Panc1 (cell line): ENCODE measurements at places on chromosomes 13 and 19.

DNA sequence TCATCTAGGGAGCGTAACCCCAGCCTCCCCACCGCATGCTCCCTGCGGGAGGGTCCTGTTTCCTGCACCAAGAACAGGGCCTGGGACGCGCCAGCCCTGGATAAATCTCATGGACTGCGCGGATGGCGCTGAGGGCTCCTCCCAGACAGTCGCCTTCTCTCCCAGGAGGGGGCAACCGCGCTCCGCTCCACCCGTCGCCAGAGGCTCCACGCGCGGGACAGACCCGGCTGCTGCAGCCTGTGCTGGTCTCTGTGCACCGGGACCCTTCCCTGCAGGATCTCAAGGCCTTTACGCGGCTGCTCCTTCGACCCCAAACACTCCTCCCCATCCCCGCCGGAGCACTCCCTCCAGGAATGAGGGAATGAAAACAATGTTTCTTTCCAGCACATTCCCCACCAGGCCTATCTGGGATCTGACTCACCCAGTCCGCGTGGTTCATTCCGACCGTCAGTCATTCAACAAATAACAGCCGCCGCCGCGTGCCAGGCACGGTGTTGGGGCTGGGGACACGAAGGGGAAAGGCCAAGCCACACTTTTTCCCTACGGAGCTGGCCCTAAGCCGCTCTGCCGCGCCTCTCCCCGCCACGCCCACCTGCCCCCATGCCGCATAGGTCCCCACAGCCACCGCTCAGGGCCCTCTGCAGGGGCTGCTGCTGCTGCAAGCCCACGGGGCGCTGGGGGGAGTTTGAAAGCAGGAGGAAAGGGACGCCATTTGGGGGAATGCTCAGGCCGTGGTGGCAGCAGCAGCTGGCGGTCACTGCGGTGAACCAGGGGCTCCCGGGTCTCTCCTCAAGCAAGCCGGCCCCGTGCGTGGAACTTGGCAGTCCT lies 6.0 kb downstream of the PNMA8B start:
- no peak for DNase-seq

GRCh38 chr19:48872182-48872883 lies at the start of gene PPP1R15A:
Gene PPP1R15A (plus strand): TSS chr19:48872421. CDS start chr19:48873234, 813 bp downstream.
- DNase-seq: peak; percentile 93

DNA sequence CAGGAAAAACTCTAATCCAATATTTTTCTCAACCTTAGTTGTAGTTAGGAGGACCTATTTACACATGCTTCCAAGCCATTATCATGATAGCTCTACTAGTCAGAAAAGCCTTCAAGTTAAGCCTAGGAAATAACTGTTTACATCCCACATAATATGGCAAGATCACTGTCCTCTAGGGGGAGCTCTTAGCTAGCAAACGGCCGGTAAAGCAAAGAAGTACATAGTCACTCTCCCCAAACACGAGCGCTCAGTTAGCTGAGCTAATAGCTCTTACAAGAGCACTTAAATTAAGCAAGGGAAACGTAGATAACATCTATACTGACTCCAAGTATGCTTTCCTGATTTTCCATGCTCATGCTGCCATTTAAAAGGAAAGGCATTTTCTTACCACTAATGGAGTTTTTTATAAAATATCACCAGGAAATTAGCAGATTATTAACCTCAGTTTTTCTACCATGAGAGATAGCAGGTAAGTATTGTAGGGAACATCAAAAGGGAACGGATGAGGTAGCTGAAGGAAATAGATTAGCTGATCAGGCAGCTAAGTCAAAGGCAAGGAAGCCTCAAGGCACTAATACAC lies 100.6 kb upstream of the PABPC3 start:
- no peak for DNase-seq

GRCh38 chr19:10712754-10713153 lies 5.1 kb upstream of the DNM2 start:
- DNase-seq: no peak

GRCh38 chr19:15091918-15092753 lies 10.1 kb downstream of the OR1I1 start:
- DNase-seq: no peak

GRCh38 chr13:85266771-85267170 lies 532.4 kb downstream of the SLITRK6 start:
- no peak for DNase-seq

- DNase-seq: no peak
These were observed 1.5 kb downstream of the ERF start for GRCh38 chr19:42253245-42254088.
